ENCODE measurements at places on chromosomes 11 and 22.

DNA sequence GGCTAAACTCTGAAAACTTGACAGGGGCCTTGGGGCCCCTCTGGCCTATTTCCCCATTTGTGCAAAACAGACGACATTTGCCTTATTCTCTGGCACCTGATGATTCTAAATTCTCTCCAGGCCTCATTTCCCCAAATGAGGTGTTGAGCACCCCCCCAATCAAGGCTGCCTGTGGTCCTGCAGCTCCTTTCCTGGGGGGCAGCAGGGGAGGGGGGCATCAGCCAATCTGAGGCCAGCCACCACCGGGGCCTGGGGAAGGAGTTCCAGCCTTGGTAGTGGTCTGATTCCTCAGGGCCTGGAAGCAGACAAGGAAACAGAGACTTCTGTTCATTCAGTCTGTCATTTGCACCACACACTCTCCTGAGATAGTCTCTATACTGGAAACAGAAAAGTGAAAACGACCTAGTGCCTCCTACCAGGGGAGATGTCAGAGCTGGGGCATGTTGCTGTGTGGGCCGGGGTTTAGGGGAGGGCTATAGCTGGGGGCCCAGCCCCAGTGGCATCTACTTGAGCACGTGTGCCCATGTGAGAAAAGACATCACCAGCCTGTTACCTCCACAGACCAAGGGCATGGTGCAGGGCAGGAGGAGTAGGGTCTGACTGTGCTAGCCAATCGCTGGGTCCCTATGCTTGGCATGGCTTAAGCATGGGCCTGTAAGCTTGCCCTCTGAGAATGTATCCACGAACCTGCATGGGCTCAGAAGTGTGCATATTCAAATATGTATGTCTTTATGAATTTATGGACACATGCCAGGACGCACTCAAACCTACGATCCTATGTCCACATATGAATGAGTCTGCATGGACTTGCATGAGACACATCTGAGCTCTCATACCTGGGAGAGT is 1.8 kb upstream of the TPBGL start:
- no peak for DNase-seq

DNA sequence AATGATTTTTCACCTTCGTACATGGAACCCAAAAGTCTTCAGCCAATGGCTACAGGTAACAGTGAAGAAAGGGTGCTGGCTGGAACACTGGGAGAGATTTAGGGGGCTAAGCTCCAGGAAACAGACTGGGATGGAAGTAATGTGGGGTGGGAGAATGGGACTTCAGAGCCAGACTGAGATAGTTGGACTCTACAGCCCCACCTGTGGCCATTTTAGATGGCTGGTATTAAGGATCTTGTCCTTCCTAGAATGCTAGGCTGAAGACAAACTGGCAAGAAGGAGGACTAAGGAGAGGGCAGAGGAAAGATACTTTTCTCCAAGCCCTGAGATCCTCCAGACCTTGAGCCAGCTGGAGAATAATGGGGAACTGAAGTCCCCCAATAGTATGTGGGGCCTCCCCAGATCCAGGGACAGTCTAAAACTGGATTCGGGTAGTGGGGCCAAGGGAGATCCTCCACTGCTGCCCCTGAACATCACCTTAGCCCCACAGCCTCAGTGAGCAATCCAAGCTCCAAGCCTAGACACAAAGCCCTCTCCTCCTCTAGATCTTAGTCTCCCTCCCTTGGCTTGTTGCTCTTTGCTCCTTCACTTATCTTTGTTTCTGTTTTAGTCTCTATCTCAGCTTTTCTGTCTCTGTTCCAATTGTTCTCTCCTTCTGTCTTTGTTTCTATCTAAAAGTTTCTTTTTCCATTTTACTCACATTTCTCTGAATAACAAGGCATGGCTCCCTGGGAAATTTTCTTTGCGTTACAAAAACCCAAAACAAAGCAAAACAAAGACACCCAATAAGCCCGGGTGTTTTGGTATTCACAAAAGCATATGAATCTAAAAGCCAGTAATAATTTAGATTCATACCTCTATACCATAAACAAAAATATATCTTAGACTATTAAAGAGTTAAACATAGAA is 16.2 kb upstream of the RRAS2 start:
- DNase-seq = no peak

DNA sequence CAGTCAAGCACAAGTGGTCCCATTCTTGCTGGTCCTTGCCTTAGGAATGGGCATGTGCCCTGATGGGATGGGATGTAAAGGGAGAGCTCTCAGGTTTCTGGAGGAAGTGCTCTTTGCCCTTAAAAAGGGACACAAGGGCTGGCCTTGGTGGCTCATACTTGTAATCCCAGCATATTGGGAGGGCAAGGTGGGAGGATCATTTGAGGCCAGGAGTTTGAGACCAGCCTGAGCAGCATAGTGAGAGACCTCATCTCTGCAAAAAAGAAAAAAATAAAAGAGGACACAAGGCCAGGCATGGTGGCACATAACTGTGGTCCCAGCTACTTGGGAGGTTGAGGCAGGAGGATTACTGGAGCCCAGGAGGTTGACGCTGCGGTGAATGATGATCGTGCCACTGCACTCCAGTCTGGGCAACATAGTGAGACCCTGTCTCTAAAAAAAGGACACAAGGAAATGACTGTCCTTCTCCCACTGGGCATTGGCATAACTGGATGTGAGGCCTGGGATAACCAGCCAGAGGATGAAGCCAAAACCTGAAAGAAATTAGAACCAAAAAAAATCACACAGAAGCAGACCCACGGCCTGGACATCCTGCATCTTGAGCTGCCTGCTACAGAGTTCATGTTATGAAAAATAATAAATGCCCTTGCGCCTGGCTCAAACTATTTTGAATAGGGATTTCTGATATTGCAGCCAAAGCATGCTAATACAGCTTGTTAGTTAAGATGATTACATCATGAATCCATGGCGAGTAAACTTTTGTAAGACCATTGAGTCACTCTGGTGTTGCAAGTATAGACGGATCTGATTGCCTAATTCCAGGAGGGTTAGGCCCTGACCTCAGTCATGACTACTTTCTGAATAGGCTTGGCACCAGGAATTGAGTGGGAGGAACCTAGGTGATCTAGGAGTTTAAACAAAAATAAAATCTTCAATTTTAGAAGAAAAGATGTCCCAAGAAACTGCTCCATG is 12.9 kb upstream of the CRKL start:
- DNase-seq = no peak

GRCh38 chr22:44449061-44449682 is 48.9 kb downstream of the RTL6 start:
- DNase-seq = no peak

DNA sequence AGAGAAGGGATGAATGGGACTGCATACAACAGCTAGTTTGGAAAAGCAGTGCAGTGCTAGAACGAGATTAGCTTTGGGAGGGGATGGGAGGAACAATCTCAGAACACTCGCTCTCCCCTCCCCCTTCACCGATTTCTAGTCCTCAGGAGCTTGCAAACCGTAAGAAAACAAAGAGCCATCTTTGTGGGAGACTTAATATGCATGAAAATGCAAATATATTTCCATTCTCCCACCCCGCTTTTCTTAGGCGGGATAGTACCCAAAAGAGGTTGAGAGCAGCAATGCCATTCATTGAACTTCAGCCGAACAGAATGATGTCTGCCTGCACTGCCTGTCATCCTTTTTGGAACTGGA is 1.1 kb downstream of the SPINDOC start:
- no peak for DNase-seq

GRCh38 chr11:34458525-34458924 is 19.8 kb downstream of the CAT start:
- no peak for DNase-seq

- no peak for DNase-seq
Observed at GRCh38 chr11:16148301-16148931, 207.9 kb downstream of the SOX6 start.

- no peak for DNase-seq
Observed at GRCh38 chr22:50422046-50422445, 52.8 kb downstream of the SBF1 start.

DNA sequence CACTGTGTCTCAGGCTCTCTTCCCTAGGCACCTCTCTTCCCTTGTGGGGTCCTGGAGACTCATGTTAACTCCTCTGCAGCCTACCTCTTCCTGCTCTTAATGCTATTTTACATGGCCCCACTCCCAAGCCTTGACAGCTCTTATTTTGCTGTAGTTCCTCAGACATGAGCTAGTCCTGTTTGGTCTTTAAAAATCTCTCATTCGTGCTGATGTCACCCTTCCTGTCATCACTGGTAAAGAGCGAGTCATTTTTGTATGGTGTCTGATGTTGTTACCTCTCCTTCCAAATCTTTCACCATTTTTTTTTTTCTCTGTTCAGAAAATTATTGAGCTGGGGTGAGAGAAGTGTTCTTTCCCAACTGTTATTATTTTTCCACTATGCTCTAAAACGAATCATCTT is 84.8 kb upstream of the ZBED5 start:
- DNase-seq = no peak

GRCh38 chr22:27212617-27213177 is 555.3 kb downstream of the MIAT start:
- no peak for DNase-seq

DNA sequence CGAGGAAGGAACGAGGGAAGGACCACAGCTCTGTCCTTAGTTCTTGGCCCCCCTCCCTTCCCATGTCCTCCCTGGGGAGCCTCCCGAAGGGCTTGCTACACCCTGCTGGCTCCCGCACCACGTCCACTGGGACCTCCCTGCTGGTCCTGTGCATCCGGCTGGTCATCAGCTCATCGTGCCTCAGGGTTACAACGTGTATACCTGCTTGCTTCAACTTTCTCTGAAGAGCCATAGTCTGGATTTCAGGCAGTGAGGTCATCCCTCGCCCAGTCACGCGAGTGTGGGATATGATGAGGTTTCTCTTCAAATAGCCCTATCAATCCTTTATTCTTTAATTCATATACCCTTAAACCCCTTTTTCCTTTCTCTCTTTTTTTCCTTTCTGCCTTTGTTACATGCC is 21.5 kb upstream of the CECR2 start:
- DNase-seq = no peak

- DNase-seq = no peak
Observed at GRCh38 chr22:38300197-38300945, 16.9 kb downstream of the CSNK1E start.

GRCh38 chr11:32913445-32913844 is 20.8 kb downstream of the QSER1 start:
- no peak for DNase-seq

- no peak for DNase-seq
Observed at GRCh38 chr11:72602250-72602904, 71.8 kb downstream of the PDE2A start.

DNA sequence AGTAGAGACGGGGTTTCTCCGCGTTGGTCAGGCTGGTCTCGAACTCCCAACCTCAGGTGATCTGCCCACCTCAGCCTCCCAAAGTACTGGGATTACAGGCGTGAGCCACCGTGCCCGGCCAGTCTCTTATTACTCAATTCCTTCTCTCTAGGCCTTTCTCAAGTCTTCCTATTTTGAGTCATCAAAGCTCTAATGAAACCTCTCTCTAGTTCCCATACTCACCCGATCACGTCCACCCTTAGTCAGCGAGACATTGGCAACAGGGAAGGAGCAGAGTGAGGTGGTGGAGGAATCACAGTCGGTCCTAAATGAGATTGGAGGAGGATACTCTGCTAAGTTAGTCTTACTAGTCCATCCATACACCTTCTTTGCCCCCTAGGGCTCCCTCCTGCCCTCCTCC is 5.0 kb downstream of the BSCL2 start:
- no peak for DNase-seq

DNA sequence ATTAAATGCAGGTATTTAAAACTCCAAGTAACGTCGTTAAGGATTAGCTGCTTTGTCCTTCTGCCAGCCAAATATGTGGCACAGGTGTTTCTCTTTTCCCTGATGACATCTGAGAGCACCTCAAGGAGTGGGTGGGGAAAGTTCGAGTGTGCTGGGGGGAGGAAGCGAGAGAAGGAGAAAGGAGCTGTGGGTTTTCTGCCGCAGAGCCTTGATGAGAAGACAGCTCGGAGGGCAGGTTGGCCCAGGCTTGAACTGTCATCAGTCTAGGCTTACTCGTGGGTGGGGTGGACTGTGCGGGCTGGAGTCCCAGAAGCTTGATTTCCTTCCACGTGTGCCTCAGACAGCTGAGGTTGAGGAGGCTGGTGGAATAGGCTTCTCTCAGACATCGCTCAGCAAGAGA is 15.2 kb upstream of the SORL1-AS1 start:
- DNase-seq = no peak

DNA sequence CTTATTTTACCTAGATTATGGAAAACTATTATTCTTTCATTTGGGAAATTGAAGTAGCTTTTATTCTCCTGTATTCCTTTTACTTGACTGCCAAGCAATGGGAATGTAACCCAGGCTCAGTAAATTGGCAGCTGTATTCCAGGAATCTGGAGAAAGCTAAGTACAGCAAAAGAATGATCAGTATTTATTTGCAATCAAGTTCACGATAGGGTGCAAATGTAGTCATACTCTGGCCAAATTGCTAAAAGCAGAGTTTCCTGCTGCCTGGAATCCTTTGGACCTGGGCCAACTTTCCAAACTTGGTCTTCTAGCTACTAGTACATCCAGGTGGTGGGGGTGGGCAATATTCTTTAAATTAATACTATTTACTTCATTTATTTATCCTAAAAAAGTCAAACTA is 286.0 kb upstream of the CTSC start:
- DNase-seq = no peak

DNA sequence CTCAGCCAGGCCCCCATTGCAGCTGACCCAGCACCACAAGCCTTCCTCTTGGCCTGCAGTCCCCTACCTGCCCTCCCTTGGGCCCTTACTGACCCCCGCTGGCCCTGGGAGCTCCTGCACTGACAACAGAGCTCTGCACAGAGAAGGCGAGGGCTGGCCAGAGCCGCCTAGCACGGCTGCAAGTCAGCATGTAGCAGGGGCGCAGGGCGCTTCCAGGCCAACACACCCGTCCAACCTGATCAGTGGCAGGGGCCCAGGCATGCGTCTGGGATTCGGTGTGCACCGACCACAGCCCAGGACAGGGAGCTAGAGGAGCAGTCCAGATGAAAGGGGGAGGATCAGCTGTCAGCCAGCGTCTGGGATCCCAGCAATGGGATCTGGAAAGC is 7.6 kb downstream of the WNT7B start:
- DNase-seq = no peak

GRCh38 chr11:92790926-92791616 is 178.4 kb upstream of the MTNR1B start:
- no peak for DNase-seq

DNA sequence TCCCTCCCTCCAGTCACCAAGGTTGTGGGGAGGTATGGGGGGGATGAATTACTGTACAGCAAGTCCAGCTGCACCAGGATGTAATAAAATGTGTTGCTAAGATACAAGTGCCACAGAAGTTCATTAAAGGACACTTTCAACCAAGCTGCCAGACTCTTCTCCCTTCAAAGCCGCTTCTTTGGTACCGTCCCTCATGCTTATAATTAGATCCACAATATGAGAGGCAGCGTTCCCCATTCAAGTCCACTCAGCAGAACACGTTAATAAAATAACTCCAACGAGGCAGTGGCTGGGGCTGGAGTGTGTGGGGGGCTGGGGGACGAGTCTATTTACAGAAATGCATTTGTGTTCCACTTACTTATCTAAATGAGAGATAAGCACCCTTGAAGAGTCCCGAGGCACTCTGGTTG is 14.7 kb downstream of the PHF21B start:
- DNase-seq = no peak

GRCh38 chr11:79794484-79795393 is 353.9 kb upstream of the TENM4 start:
- DNase-seq = no peak

Data from stimulated activated CD4-positive, alpha-beta T cell treated with anti-CD3 and anti-CD28 coated beads, Interleukin-1b, Interleukin-23, amount 100 ng/mL, for 1 hour (primary cell).